ENCODE measurements at places on chromosomes 7 and 10.

- DNase-seq = no peak
Measured at GRCh38 chr10:16856092-16856491, 38.9 kb upstream of the RSU1 start.

DNA sequence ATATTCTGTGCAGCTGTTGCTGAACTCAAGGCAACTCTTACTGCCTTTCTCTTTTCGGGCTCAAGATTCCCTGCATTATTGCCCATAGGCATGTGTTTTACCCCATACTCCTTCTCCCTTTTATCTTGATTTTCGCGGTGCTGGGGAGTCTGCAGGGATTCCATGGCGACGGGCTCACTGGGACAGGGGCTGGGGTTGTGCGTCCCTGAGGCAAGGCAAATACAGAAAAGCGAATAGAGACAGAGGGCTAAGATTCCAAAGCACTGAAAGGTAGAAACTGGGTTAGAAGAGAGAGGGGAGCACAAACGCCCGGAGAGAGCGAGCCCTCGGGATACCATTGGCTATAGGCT lies 519 bp upstream of the RPP38 start:
- DNase-seq = no peak

DNA sequence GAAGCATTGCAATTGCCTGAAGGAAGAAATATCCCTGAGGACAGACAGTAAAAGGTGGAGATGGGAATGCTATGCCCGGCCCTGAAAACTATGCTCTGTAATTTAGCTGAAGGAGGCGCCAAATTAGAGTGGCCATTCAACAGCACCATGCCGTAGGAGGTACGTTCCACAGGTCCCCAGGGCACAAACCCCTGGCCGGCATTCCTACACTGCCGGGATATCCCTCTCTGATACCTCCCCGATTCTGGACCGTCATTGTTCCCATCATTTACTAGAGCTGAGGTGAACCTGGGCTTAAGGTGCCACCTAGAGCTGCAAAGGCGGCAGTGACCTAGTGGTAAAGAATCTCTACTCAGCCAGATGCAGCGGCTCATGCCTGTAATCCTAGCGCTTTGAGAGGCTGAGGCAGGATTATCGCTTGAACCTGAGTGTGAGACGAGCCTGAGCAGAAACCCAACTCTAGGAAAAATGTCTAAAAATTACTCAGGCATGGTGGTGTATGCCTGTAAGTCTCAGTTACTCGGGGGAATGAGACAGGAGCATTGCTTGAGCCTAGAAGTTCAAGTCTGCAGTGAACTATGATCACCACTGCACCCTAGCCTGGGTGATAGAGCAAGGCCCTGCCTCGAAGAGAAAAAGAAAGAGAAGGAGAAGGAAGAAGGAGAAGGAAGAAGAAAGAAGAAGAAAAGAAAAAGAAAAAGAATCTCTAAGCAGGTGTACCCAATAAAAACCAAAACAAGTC lies 53.0 kb upstream of the TNKS2 start:
- no peak for DNase-seq

DNA sequence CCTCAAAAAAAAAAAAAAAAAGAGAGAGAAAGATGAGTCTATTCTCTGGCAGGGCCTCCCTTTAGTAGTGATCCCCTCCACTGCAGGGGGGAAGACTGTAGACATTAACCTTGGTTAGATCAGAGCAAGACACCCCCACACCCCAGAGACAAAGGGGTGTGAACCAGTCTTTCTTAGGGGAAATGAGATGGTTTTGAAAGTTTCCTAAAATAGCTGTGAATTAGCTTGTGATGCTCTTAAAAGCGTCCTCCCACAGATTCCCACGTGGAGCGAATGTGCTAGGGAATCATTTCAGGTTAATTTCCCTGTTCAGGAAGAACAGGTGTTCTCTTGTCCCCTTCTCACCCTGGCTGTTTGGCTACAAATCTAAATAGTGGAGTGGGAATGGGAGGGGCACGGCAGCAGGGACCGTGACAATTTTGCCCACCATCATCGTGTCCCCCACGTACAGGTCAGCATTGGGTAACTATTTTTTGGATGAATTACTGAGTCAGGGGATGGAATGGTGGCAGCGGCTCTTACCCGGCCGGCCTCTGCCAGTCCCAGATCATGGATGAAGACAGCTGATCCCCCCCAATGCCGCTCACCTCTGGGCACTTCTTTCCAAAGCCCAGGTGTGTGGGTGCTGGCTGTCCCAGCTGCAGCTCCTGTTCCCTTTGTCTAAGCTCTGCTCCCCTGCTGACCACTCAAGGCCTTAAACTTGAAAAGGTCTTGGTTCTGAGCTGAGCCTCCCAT lies 152.9 kb downstream of the CCDC3 start:
- DNase-seq = no peak

- DNase-seq = no peak
Measured at GRCh38 chr7:136874393-136875032, 6.1 kb downstream of the CHRM2 start.

- DNase-seq = no peak
Measured at GRCh38 chr10:29479081-29479925, 155.5 kb downstream of the SVIL start.

- no peak for DNase-seq
Measured at GRCh38 chr7:77887567-77887966, 89.0 kb downstream of the PHTF2 start.

DNA sequence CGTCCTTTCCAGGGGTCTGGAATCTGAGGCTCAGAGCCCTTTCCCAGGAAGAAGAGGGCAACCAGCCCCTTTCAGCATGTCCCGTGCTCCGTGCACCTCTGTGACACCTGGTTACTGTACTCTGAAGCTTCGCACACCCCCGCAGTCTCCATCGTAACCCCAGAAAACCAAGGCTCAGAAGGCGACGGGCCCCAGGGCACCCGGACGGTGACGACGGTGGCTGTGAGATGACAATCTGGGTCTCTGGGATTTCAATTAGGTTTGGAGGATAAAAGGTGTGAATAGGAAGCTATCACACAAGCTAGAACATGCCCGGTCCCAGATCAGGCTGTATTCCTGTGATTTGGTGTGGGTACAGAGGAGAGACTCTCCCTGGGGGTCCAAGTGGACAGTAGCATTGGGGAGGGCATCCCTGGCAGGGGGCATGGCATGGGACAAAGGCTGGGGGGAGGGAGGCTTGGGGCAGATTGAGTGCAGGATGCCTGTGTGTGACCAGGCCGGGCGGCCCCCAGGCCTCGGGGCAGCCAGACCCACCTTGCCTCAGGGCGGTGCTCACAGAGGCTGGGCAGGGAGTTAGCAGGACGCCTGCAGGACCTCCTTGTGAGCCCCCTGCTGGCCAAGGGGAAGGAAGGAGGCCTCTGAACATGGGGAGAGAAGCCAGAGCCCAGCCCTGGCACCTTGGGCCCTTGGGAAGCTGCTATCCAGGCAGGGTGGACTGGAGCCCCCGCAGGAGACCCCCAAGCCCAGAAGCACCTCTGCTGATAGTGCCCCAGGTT lies 23.4 kb upstream of the PSMG3 start:
- DNase-seq = no peak

GRCh38 chr10:7525314-7526016 lies 114.6 kb upstream of the SFMBT2 start:
- peak; percentile 55 for DNase-seq

DNA sequence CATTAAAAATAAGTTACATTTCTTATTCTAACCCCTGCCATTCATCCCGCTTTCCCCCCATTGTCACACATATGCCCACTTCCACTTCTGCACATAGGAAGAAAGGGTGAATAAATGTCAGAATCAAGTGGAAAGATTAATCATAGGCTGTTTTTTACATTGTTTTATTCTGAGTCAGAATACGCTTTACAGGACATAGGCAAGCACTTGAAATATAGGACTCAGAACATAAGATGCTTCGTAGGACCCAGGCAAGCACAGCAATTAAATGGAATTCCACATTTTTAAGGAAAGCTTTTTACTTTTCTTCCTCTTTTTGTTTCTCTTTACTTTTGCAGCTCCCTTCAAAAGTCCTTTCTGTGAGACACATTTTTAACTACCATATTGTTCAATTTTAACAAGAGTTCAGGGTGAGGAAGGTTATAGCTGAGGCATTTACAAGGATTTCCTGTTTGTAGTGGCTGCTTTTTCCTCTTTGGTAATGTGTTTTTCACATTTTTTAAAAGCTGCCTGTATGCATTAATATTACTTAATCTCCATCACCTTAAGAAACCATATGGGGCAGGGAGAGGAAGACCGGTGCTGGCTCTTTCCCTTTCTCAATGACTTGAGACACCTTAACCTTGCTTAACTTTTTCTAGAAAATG lies 130.0 kb downstream of the TES start:
- no peak for DNase-seq

DNA sequence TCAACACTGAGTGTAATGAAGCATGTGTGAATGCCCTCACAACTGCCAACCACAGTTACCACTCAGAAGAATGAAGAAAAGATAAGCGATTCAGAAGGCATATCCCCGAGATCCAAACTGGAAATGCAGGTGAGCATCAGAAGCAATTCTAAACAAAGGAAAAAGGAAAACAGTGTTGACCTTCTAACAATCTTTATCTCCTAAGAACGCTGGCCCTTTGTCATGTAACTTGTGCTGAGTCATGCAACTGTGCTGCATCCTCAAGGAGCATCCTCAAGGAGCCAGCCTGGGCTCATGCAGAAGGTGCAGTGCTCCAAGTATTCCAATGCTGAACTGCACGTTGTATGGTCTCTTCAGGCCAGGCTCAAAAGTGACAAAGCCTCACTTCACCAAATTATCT lies 30.6 kb downstream of the SEC61G start:
- no peak for DNase-seq

Data from activated naive CD4-positive, alpha-beta T cell treated with anti-CD3 and anti-CD28 coated beads, Interleukin-2, amount 50 U/mL, for 16 hours (primary cell).